Mucosa of descending colon (tissue), 3 donors: ENCODE measurements at places on chromosomes 2 and 18.

DNA sequence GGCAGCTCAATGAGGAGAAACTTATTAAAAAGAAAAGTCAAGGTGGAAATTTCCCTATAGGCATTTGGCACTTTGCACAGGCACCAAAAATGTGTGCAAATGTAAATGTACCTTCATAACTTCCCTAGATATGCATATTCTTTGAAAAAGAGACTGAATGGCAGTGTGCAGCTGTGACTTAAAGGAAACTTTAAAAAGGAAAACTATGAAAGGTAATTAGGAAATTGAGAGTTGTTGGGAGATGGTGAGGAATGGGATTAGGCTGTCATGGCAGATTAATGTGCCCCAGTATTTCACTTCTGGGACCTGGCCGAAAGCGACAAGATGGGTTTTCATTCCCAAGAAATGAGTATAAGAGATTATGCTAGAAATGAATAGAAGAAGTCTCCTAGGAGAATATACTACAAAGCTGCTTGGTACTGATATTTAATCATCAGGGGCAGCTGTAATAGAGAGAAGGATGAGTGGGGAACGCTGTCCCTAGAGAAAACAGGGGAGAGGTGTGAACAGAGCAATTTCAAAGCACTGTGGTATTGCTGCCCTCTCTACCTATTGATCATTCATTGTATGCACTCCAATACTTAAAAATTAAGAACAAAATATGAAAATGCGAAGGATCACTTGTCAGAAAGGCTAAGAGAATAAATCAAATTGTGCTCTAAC, 313.1 kb downstream of the AGPS start:
- no peak for DNase-seq

DNA sequence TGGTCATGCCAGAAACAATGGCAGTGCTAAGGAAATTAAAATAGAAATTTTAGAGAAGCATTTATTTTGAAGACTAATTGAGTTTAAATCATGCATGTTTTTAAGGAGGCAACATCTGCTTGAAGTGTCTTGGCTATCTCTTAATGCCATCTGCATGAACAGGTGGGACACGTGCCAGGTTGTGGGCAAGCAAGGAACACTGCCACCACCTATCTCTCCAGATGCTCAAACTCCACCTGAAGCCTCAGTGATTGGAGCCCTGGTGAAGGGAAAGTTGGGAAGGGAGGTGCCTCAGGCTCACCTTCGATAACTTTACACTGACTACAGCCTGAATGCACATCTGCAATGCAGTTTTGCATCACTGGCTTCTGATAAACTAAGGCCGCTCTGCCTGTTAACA, 91.5 kb downstream of the TPGS2 start:
- DNase-seq, result no peak

GRCh38 chr2:56177420-56178220, 6.2 kb upstream of the CCDC85A start:
- no peak for DNase-seq

- no peak for DNase-seq
These were observed 141.1 kb downstream of the RBMS1 start for GRCh38 chr2:160352500-160352899.

DNA sequence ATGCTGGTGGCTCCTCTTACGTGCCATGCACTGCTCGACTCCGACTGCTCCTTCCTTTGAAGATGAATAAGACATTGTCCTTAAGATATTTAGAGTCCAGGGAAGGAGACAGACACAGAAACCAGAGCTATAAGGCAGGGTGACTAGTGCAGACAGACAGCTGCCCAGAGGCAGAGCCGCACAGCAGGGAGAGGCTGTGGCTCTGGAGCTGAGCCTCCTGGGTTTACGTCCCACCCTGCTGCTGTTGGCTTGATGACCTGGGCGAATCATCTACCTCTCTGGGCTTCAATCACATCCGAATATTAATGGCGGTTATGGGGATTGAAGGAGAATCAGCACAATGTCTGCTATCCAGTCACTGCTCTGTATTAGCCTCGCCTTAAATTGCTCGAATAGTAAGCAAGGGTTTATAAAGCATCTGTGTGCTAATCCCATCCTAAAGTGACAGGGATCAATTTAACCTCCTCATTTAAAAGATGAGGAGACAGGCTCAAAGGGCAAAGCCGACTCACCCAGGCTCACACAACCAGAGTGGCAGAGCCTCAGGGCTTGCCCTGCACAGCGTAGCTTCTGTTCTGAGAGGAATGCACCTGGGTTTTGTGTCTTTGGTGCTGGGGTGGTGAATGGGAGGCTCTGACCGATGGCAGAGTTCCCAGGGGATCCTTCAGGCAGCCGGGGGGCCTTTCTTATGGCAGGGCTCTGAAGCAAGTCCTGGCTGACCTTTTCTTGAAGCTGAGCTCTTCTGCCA, 284.1 kb downstream of the MYCN start:
- no peak for DNase-seq

DNA sequence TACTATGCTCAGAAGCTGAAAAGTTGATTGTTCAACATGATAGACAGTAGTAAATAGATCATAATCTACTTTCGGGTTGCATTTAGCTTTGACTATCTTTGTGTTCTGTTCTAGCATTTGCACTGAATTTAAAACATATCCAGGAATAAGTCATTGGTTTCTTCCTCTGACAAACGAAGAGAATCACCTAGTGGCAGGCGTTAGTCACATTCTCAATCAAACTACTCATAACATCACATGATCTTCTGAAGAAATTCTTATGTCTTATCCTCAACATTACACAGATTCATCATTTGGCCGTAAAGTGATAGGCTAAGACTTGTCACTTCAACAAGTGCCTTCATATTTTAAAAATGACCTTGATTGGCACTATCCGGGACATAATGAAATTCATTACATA, 63.6 kb upstream of the TTC21B start:
- no peak for DNase-seq

GRCh38 chr2:149399934-149400615, 69.7 kb downstream of the LYPD6 start:
- DNase-seq, result no peak

- DNase-seq, result no peak
These were observed 119.9 kb upstream of the TEX51 start for GRCh38 chr2:126778561-126779501.

- no peak for DNase-seq
These were observed 54.1 kb upstream of the HS6ST1 start for GRCh38 chr2:128372621-128373341.

DNA sequence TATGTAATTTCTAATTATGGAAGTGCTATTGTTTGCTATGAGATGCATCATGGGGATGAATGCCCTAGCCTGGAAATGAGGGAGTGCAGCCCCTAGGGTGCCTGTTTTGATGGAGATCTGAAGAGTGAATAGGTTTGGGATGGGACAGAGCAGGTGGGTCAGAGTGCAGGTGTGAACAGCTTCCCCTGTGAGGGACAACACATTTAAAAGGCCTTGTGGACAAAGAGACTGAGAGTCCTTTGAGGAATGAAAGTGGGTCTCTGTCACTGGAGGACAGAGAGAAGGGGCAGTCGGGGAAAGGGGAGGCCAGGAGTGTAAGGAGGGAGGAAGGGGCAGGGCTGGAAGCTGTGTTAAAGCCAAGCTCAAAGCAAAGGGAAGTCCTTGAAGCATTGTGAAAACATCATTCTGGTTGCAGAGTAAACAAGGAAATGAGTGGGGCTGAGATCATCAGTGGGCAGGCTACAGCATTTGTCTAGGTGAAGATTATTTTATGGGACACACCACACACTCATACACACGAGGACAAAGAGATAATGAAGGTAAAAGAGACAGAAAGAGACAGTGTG, 877.6 kb downstream of the SLC4A3 start:
- DNase-seq, result peak; percentile 16

DNA sequence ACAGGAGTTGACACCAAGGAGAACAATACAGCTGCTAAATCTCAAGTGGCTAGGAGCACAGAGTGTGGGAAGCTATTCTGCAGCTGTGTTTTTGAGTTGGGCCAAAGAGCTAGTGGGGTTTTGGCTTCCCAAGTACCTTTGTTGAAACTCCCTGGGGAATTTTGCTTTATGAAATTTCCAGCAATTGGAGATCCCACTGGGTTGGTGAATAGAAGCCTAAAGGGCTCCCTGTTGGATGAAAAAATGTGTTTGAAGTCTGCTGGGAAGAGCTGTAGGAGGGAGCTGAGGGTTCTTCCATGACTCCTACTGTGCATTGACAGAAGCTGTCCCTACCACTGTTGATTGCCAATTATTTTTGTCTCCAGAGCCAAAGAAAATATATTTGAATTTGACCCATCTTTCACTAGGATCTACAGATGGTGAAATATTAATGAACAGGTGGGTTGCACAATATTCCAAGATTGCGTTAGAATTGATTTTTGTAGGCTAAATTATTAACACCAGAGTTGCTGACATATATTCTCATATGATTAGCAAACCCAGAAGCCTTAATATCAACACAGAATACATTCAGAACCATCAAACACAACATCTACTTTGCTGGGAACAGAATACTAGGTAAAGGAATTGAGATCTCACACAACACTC, 95.4 kb upstream of the CYP1B1 start:
- DNase-seq, result no peak

DNA sequence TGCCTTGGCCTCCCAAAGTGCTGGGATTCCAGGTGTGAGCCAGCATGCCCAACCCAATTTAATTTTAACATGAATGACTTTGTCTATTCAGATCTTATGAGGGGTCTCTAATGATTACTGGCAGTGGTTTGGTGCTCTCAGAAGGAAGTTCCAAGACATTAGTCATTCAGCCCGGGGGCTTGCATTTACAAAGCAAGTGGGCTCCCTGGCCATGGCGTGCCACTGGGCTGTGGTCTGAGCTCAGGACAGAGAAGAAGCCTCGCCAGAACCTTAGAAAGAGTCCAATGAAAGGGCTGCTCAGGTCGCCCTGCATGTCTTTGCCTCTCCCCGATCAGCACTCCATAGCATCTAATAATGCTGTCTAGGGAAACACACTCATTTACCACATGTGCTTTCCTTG, 182.6 kb upstream of the CHAC2 start:
- DNase-seq, result no peak

GRCh38 chr2:85437488-85438200, 19.1 kb downstream of the SH2D6 start:
- DNase-seq, result peak; percentile 81

DNA sequence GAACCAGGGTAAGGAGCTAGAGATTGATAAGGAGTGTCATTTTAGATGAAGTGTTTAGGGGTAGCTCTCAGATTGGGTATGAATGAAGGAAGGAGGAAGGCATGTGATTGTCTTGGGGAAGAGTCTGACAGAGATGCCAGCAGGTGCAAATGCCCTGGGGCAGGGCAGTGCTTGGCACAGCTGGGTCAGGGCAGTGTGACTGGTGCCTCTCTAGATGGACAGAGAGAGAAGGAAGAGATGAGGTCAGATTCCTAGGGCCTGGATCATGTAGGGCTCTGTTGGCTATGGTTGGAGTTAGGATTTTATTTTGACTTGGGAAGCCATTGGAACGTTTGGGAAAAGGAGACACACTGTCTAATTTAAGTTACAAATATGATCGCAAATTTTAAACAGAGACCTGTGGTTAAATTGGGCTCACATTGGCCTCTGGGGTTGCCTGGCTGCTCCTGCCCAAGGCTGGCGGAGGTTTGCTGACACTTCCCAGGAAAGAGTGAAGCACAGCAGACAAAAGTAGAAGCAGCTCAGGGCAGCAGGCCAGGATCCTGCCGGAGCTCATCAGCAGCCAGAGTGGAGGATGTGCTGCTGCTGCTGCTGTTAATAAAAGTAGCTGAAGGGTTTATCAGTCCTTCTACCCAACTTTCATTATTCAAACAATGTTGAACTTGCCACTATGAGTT, 32.7 kb upstream of the FHL2 start:
- DNase-seq, result no peak

DNA sequence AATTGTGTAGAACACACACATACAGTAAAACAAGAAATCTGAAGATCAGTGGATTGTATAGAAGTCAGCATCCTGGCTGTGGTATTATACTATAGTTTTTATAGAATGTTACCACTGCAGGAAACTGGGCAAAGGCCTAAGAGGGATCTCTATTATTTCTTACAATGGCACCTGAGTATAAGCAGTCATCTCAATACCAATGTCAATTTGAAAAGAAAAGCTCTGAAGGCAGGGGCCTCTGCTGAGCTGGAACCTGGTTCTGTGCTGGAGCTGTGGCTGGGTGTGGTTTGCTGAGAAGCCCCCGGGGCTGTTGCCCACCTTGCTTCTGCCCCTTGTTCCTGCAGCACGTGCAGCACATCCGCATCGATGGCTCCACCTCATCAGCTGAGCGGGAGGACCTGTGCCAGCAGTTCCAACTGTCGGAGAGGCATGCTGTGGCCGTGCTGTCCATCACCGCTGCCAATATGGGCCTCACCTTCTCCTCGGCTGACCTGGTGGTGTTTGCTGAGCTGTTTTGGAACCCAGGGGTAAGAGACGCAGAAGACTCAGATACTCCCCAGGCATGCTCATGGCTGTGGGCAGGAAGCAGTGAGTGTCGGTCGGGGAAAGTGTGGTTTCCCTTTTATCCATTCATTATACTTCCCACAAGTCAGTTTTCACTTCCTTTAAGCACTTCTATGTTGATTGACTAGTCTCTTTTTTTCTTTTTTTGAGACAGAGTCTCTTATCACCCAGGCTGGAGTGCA, 23.5 kb upstream of the RPL37A start:
- no peak for DNase-seq

DNA sequence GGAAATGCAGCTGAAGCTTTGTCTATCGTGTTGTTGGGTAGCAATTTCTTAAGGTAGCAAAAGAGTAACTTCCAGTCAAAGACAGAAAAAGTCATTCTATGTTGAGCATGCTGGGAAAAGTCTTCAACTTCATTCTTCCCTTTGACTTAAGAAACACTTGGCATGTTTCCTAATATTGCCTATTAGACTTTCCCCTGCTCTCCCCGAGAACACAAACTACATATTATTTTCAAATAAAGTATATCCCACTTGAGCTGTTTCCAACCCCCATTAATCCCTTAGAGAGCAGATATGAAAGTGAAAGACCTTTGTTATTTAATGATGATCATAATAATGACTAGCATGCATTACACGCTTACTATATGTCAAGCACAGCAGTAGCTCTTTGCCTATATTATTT, 136.0 kb upstream of the SPOPL start:
- no peak for DNase-seq

DNA sequence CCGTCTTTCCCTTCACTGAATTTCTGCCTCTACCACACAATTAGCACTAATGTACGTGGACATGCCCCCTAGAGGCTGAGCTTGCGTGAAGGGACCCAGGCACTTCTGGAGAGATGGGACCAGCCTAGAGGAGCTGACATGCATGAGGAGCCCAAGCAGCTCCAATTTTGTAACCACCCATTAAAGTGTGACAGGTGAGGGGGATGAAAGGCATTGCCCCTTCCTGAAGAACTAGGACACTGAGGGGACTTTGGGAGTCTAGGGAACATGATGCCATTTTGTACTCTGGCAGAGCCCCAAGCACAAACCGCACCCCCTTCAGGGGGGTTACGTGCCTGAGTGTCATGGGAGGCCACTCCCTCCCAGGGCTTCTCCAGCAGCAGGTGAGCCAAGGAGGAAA, 63.6 kb downstream of the HNRNPLL start:
- DNase-seq, result no peak

DNA sequence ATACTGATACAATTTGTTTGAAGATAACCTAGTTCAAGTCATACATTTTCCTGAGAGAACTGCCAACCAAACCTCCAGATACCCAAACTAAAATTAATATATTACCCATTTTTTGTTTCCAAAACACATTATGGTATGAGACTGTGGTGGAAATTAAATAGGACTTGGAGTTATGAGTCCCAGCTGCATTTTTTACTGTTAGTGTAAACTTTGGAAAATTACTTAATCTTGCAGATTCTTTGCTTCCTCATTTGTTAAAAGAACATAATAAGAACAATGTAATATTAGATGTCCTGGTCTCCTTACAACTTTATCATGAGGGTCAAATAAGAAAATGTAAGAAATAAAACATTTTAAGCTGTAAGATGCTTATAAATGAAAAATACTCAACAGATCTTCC, 98.2 kb upstream of the TRIB2 start:
- DNase-seq, result no peak
